ENCODE measurements at places on chromosomes 6 and 20.

DNA sequence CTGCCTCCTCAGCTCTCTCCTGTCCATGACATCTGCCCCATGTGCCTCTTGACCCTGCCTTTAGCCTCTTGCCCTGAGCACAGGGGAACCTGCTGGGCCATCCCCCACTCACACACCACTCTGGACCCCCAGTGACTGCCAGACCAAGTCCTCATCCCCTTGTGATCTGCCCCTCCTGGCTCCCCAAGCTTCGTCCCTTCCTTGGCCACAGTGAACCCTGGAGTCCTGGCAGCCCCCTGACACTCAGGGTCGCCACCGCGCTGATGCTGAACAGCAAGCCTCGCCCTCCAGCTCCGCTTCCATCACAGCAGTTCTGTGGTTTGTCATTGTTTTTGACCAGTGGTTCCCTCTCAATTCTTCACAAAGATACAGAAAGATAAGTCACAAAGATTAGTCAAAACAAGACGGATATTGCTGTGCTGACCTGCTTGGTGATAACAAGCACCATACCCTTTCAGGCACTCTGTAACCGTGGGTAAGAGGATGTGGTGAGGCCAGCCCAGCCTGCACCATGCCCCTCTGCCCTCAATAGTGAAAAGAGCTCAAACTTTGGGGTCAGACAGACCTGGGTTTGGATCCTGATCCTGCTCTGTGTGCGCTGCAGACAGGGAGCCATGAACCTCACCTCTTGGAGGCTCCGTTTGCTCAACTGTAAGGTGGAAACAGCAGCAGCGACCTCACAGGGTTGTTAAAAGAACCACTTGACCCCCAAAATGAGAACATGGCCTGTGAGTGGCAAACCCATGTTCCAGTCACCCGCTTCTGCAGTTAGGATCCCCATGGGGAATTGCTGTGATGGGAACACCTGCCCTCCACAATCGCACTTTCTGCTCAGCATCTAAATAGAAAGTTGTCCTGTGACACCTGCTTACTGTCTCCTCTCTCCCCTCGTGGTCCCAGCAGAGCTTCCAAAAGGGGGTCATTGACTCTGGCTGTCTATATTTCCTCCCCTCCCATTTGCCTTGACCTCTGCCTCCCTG, 114.5 kb downstream of the TOX2 start:
- no peak for DNase-seq

GRCh38 chr6:25732468-25733198, 21.9 kb upstream of the SLC17A4 start:
- DNase-seq, result no peak

- no peak for DNase-seq
These were observed 6.8 kb downstream of the TBPL1 start for GRCh38 chr6:133959667-133960368.

- DNase-seq, result peak; percentile 57
These were observed at the start of gene OXT for GRCh38 chr20:3071610-3072529. Gene OXT (plus strand): TSS chr20:3071620. CDS start chr20:3071656, 36 bp downstream.

- no peak for DNase-seq
These were observed 181.9 kb downstream of the NFATC2 start for GRCh38 chr20:51360451-51361201.

- no peak for DNase-seq
These were observed 7.5 kb upstream of the PHACTR1 start for GRCh38 chr6:12709116-12709515.

- DNase-seq, result no peak
These were observed 123.9 kb upstream of the SASH1 start for GRCh38 chr6:148218542-148219258.

DNA sequence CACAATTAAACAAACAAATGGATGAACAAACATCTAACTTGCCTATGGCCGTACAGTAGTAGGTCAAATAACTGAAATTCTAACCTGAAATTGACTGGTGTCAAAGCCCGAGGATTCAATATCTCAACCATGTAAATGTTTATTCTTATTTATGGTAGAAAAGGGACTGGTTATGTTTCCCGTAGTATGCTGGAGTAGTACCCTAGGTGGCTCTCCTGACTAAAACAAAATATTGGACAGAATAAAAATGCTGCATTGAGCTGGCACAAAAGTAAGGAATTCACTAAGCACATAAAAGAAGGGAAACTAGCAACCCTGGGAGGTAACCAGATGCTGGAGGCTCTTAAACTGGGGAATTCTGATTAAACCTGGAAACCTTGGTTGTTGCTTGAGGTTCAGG, 117.1 kb upstream of the PREP start:
- no peak for DNase-seq

DNA sequence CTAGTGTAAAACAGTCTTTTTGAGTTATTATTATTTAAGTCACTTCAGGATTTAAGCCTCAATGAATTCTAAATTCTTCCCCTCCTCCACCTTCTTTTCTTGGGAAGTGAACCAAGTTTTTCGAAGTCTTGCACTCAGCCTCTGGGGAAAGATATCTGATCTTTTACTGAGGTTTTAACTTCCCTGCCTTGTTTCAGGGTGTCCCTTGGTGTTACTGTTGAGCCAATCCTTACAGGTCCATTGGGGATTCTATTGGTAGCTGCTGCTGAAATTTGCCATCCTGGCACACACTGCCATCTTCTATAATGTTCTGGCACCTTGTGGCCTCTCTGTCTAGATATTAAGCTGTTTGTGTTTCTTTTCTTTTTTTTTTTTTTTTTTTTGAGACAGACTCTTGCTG, 31.7 kb downstream of the BEND6 start:
- DNase-seq, result no peak

DNA sequence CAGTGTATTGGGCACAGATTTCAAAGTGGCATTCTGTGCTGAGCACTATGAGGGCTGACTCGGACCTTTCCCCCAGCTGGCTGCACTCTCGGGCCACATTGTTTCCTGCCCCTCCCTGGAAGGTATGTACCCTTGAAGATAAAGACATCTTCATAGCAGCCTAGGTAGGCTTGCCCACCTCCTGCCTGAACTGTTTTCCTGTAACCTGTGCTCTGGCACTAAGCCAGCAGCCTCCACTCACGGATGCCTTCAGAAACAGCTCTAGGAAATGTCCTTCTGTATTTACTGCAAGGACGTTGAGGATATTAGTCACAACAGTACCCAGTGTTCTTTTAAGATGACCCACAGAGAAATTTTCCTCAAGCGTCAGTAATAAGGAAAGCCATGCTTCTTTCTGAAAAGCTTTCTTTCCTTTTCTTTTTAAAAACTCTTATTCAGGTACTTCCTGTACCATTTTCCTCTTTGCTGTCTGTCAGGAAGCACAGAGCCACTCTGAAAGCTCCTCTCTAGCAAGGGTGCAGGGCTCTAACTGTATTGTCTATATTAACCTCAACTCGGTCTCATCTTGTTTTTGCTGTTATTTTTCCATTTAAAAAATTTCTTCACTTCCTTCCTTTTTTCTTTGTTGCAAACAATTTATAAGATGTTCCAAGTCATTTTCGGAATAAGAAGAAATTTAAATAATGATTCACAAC, 43.5 kb downstream of the TTI1 start:
- no peak for DNase-seq

GRCh38 chr6:22147921-22148776, 148.7 kb downstream of the PRL start:
- no peak for DNase-seq

DNA sequence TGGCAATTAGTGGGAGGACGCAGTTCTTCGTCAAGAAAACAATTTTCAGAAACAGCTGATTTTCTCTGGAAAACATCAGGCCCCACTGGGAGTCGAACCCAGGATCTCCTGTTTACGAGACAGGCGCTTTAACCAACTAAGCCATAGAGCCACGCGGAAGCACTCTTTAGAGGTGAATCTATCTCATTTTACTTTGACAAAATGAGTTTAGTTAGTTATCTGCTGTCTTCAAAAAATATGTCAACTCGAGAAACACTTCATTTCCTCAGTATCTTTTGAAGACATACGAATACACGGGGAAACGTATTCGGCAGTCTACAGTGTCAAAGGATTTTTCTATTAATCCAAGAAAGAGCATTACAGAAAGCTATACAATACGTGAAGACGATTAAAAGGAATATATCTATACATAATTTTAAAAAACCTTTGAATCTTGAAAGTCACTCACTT, 26.7 kb downstream of the GPX6 start:
- no peak for DNase-seq

DNA sequence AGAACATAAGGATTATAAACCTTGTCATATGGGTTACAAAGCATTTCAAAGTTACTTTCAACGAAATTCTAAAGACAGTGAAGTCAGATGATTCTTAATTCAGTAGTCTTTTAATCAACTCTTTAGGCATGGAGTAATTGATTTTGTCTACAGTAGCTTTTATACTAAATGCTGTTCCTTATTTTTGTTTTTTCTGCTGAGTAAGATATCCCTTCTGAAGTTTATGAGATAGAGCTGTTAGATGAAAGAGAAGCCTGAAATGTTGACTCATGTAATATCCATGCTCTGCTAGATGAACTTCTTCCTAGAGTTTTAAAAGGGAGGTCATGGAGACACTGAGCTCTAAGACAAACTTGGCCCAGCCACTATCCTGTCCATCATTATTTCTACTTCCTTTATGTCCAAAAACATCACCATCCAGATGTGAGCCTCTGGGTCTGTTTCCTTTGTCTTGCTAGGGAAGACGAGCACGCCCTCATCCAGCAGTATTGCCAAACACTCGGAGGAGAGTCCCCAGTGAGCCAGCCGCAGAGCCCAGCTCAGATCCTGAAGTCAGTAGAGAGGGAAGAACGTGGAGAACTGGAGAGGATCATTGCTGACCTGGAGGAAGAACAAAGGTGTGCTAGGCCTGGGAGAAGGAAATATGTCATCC, 550.3 kb downstream of the UTRN start:
- DNase-seq, result no peak

DNA sequence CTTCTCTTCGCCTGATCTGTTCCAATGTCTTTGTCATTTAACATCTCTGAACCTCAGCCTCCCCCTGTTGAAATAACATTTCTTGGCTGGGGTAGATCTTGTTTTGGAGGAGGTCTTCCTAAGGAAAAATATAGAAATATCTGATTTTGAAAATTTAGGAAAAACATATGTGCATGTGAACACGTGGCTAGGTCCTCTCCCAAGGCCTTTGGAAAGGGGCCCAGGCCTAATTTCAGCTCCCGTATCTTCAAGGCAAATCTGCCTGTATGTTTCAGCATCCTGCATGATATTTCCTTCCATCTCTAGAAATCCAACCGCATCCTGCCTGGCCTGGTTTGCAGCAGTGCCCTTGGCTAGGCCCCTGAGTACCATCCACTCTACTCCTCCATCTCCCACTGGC, 261.2 kb downstream of the PHACTR1 start:
- no peak for DNase-seq

- DNase-seq, result no peak
These were observed 43.2 kb downstream of the SESN1 start for GRCh38 chr6:109051301-109052017.

DNA sequence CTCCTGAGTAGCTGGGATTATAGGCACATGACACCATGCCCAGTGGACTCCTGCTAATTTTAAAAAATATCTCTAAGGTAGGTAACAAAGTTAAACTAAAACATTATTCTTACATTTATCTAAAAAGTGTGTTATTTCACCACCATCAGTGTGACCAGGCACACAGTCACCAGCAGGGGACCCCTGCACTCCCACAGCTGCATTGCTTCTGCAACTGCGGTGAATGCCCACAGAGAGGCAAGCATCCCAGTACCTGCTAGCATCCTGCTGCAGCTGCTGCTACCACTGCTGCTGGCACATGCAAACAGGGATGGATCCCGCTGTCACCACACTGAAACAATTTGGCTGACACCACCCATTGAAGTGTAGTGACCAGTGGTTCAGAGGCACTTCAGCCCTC, 21.9 kb upstream of the EPB41L2 start:
- DNase-seq, result no peak

DNA sequence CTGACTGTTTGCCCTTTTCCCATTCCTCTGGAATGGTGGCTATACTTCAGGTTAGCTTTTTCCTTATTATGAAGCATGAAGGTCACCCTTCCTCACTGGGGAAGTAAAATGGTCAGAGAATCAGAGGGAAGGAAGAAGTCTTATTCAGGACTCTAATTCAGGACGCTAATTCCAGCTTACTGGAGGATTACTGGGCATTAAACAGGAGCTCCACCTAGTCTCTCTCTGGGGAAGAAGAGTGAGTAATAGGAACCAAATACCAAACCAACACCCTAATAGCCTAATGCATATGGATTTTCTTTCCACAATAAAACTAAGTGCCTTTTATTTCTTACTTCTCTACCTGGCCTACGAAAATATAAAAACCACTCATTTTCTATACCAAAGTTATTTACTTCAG, 10.1 kb downstream of the CRISP1 start:
- no peak for DNase-seq

DNA sequence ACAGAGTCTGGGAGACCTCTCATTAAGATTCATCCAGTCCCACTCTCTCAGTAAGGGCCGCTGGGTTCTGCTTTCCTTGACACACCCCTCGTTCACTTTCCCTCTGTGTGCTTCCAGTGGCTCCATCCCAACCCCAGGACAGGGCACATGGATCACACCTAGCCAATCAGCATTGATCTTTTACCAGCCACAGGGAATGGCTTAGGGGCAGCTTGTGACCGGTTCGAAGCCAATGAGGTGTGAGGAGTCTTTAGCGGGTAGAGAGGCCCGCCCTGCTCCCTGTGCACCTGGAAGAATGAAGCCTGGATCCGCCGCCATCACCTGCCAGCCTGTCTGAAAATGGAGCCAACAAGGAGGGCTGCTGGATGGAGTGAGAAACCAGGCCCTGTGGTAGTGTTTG, 35.2 kb upstream of the OVOL2 start:
- DNase-seq, result no peak

DNA sequence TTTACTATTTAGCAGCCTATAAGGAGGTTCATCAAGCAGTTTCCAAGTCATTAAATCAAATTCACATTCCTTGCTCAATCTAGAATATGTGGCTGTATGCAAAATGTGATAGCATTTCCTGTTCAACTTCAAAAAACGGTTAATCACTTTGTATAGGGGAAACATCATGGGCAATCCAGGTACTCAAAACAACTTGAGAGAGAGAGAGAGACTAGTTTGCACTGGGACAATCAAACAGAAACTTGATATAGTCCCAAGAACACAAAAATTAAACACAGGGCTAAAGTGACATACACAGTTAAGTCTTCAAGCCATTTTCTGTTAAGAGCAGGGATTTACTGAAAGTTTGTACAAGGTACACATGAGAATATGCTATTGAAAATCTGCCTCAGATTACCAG, 7.4 kb downstream of the CPNE1 start:
- DNase-seq, result no peak

GRCh38 chr20:3753098-3753497, 14.5 kb downstream of the ADISSP start:
- peak; percentile 37 for DNase-seq

DNA sequence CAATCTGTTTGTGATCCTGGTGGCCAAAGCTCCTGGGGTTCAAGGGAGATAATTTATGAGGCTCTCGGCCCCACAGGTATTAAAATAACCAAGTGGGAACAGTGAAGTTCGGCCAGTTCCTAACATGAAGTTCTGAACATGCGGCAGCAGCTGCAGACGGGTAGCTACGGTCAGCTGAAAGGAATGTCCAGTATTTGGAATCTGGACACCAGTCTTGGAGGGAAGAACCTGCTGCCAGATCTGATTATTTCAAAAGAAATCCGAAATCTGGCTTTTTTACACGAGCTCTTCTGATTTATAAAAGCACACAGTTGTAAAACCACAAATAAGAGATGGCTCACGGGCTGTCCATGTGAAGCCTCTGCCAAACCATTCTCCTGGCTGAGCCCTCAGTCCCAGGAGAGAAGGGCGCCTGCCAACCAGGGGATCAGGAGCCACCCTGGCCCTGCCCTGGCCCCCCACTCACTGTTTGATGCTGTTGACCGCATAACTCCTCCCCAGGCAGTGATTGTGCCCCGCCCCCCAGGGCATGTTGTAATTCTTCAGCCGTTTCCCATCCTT, 28.2 kb upstream of the KCNB1 start:
- DNase-seq, result no peak

Measured in memory B cell (primary cell).